ENCODE measurements at places on chromosomes 1 and 21. TPM values are rescaled to one million over a fixed set of nuclear protein-coding genes. Genes with fewer than 3 reads are reported as not detected.

Gene RYR2
- 23.8 TPM for total RNA-seq

Gene ZP4
- not detected for total RNA-seq

Gene RGSL1
- total RNA-seq = not detected

Gene GLIS1
- not detected for total RNA-seq

Gene CELSR2
- 46.5 TPM for total RNA-seq

Gene BRINP2
- total RNA-seq = 17.0 TPM

Gene WASF2
- 10.1 TPM for total RNA-seq

Gene SVBP
- 40.3 TPM for total RNA-seq

Gene DENND2C
- 1.5 TPM for total RNA-seq

Gene S100B
- 10.1 TPM for total RNA-seq

Gene TNN
- total RNA-seq = 1.7 TPM

Gene ESRRG
- 7.1 TPM for total RNA-seq

Gene YOD1
- 14.8 TPM for total RNA-seq

Gene ZNF678
- 38.6 TPM for total RNA-seq

Gene DDR2
- 5.2 TPM for total RNA-seq

Data from temporal lobe (tissue), 4 donors.